Suppressor macrophage treated with lipopolysaccharide for 1 hour (primary cell): ENCODE measurements at places on chromosomes 2 and 18.

- peak; percentile 86 for DNase-seq
Observed at GRCh38 chr2:8488001-8488738, 193.7 kb upstream of the ID2 start.

- DNase-seq: no peak
Observed at GRCh38 chr2:78455586-78455985, 569.9 kb upstream of the REG3G start.

DNA sequence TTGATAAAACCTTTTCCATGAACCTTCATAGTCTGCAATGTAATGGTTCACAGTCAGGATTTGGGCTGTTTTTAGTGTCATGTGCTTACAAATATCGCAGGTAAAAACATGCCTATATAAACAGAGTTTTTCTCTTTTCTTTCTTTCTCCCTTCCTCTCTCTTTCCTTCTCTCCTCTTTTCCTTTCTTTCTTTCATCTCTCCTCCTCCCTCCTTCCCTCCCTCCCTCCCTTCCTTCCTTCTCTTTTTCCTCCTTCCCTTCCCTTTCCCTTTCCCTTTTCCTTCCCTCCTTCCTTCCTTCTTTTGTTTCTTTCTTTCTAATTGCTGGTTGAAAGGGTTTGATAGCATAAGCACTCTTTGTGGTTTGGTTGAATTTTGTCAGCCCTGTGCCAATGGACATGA lies 9.6 kb upstream of the NPPC start:
- no peak for DNase-seq

DNA sequence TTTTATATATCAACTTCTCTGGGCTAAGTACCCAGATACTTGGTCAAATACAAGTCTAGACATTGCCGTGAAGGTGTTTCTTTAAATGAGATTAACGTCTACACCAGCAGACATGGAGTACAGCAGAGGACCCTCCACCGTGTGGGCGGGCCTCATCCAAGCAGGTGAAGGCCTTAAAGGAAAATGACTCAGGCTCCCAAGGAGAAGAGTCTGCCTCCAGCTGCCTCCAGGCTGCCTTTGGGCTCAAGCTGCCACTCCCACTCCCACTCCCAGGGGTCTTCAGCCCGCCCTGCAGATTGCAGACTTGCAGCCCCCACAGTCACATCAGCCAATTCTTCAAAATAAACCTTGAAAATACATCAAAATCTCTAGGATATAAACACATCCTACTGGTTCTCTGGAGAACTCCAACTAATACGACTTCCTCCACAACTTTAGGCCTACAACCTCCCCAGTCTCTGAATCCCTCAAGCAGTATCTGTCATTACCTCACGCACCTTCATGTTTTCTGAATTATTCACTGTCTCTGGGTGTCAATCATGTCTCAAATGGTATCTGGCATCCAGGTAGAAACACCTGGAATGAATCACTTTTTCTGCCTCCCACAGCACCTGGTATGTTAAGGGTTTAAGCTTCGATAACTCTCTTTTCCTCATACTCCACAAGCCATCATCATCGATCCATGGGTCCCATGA lies 6.9 kb downstream of the ITGB1BP1 start:
- DNase-seq: no peak
